SK-N-MC (cell line): ENCODE measurements at places on chromosomes 1 and 21.

DNA sequence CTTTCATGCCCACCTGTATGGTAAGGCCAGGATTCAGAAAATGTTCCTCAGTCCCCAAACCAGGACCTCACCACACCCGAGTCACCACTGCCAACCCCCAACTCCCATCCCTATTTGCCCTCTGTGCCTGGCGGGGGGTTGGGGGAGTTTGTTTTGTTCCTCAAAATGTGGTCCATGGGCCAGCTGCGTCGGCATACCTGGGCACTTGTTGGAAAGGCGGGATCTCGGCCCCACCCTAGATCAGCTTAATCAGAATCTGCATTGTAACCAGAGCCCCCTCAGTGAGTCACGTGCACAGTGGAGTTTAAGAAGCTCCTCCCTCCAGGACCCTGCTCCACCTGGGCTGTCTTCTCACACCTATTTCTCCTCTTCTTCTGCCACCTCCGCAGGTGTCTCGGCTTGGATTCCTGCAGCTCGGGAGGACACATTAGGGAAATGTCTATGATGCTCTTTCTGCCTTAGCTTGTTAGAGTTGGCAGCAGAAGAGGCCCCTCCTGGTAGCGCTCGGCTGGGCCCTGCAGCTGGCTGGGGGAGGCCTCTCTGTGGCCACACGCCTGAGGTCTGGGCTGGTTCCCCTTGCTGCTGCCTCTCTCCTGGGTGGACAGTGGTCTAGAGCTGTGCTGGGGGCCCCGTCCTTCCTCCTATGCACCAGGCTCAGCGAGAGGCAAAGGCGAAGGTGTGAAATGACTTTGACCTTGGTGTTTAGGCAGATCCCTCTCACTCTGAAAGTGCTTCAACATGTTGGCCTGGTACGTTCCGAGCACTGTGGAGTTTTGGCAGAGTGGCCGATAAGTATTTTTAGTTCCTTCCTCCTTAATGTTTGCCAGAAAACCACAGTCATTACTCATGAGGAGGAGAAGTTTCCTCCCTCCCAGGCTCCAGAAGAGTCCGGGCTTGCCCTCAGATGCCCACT is 41.8 kb upstream of the CAMTA1 start:
- DNase-seq = no peak

DNA sequence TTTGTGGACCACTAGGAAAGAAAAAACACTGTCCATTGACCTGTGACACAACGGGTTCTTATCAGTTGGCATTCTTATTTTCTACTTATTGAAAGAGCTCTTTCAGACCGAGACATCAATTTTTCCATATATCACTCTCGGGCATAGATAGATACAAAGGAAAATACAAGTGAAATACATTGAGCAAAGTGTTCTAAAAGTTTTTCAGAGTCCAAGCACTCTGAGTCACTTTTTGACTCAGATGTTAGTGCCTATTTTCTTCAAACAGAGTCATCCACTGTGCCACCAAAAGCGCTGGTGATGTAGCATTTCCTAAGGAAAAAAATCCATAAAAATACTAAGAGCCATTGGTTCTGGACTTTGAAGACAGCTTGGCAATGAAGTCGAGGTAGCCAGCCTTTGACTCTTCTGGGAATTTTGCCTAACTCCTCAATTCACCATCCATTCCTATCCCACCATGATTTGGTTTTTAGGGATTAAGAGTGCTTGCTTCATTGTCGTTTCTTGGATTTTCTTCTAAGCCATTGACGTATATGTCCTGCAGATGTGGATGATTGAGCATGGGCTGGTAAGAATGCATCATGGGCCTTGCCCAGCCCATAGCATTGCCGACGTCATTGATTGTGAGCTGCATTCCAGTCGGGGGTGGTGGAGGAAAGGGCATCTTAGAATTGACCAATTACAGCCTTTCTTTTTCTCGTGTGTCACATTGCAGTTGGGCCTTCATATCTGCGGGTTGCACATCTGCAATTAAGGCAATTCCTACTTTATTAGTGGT is 10.6 kb downstream of the GALNT2 start:
- no peak for DNase-seq

DNA sequence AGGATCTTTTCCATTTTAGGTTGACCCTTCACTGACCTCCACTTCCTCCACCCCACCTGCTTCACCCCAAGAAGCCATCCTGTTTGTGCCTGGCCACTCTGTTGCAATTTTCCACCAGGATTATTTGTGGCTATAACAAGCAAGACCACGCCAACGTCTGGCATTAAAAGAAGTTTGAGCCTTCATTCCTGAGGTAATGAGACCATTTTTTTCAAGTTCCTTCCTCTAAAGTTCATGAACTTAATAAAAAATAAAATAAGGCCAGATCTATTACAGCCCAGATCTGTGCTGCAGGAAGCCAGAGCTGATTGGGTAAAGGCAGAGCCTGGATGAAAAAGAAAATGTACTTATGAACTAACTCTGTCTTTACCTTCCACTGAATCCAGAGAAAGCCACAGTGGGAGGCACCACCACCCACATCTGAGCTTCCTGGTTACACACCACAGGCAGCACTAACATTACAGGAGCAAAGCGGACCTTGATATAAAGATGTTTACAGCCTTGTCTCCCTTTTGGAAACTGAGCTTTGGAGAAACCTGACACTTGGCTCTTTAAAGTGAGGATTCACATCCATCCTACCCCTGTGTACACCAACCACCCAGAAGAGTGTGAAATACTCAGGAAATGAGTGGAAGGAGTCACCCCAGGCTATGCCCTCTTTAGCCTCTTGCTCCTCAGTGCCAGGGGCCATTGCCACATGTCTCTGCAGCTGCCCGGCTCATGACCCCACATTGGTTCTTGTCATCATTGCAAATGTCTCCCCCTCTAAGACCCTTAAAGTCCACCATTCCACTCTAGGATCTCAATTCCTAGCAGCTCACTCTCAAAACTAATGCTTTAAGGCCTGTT is 293.6 kb downstream of the PLPP3 start:
- DNase-seq = no peak

DNA sequence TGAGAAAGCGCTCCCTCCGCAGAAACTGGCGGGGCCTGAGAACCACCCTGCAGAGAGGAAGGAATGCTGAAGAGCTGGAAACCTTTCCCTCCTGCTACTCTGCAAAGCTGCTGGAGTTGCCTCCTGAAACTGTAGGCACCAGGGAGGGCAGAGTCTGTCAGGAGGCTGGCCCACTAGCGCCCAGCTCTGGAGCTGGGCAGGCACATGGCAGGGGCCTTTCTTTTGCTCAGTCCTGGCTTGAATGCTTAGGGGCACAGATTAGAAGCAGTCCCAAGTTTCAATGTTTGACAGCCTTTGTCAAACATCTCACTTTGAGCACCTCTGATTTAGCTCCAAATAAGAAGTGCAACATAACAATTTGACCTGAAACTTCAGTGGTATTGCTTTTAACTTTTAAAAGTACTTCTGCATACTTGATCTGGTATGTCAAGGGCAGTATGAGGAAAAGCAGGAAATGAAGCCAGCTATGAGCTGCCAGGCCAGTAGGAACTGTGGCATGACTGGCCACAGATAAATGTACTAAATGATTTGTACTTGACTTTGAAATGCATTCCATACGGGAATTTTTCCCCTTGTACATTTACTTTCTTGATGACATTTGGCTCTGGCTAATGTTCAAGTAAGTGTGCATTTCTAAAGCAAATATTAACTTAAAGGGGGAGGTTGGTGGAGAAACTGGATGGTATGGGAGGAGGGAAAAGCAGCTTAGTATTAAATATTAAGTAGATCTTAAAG is 7.2 kb downstream of the C1orf116 start:
- no peak for DNase-seq

DNA sequence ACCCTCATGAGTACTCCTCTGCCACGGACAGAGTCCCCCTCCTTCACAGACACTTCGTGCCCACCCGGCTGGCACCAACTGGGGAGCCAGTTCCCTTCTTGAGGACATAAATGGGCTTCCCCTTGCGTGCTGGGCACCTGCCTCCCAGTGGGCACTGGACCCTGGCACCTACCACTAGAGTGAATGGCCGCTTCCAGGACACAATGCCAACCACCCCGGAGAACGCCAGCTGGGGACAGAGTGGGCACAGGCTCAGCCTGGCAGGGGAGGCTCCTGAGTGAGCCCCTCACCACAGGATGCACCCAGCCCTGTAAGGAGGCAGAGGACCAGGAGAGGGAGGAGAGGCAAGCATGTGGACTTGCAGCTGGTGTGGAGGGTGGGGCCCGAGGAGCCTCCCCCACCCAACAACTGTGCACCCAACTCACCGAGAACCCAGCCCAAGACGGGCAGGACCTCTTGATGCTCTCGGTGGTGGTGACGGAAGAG is 1.0 kb downstream of the ENTREP3 start:
- DNase-seq = no peak

DNA sequence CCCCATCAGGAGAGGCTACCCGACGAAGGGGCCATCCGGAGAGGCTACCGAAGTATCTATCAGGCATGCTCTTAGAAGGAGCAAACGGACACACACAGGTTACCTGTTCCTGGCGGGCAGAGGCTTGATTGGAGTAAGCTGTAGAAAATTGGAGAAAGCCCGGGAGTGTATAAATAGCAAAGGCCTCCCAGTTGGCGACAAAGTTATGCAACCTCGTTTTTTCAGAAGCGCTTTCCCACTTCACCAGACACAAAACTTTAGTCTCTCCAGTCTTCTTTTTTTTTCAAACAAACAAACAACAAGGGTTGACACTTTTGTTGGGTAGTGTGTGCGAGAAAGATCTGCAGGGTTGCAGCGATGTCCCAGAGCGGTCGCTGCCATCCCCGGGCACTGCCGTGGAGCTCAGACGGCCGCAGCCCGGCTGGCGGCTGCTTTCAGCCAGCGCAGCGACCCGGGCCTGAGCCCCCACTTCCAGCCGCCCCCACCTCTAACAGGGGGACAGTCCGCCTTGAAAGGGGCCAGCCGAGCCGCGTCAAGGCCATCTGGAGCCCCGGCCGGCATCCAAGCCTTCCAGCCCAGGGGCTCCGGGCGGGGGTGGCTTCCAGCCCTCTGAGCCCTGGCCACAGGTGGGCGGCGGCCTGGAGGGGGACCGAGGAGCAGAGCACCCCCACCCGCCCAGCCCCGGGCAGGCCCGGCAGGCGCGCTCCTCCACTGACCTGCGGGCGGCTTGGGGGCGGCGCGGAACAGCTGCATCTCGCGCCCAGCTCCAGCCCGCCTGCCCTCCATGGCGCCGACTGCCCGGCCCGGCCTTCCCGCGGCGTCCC is 616 bp downstream of the MCOLN3 start:
- no peak for DNase-seq

- no peak for DNase-seq
Measured at GRCh38 chr1:20493309-20493708, 7.3 kb upstream of the CAMK2N1 start.

DNA sequence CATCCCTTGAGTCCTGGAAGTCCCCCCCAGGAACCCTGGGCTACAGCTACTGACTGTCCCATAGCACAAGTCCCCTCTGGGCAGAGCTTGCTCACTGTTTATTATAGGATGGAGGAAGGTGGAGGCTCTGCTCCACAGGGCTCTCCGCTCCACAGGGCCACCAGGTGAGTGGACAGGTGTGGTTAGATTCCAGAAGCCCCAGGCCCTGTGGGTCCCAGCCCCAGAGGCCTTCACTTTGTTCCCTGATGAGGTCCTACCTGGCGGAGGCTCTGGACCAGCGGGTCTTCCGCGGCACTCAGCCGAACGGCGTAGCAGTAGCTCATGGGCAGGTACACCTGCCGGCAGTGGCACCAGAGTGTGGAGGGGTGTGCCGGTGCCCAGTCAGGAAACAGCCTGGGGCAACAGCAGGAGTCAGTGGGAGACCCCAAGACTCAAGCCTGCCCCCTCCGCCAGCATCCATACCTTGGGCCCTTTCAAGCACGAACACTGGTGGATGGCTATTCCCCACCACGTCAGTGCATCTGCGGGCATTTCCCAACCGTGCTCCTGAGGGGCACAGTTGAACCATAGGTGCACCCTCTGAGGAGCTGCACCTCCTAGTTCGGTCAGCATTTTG is 12.3 kb downstream of the LSS start:
- DNase-seq = no peak

DNA sequence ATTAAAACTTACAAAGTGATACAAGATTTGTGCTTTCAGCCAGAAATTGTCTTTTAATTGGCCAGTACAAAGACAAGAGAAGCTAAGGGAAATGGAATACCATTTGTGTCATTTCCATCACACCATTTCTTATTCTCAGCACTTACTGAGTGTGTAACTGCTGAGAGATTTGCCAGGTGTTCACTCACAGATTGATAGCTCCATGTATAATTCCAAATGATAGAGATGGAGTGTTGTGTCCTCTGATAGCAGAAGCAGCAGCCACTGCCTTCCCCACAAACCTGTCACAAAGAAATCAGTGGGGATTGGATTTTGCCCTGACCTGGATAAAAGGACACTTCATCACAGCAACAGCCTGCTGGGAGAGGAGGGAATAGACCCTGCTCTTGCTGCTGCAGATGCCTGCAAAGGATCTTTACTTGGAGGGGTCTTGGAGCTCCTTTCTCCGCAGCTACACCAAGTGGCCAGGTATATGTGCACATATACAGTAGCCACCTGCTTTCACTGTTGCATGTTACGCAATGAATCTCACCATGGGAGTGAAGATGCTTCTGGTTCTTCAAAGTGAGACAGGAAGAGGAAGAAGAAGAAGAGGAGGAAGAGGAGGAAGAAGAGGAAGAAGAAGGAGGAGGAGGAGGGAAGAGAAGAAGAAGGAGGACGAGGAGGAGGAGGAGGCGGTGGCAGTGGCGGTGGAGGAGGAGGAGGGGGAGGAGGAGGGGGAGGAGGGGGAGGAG is 78.7 kb upstream of the KCNJ15 start:
- no peak for DNase-seq

DNA sequence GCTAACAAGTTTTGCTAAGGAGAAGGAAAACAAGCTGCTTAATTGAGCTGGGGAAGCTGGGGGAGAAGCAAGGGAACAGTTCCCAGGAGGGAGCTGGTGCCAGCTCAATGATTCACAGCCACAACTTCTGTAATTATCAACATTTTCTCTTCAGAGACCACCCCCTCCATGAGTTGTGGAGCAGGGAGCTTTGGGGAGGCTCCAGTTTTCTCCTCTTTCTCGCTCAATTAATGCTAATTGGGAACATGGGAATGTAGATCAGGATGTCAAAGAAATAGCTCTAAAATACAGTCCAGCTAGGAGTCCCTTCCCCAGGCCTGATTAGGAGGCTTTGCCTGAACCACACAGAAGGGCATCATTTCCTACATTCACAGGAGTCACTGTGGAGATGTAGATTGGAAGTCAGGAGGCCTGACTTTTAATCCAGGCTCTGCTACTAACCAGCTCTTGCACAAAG is 12.1 kb upstream of the MNDA start:
- no peak for DNase-seq

- no peak for DNase-seq
Measured at GRCh38 chr1:8359617-8360481, 41.9 kb downstream of the SLC45A1 start.

GRCh38 chr1:912740-913301 is 10.9 kb upstream of the SAMD11 start:
- no peak for DNase-seq

DNA sequence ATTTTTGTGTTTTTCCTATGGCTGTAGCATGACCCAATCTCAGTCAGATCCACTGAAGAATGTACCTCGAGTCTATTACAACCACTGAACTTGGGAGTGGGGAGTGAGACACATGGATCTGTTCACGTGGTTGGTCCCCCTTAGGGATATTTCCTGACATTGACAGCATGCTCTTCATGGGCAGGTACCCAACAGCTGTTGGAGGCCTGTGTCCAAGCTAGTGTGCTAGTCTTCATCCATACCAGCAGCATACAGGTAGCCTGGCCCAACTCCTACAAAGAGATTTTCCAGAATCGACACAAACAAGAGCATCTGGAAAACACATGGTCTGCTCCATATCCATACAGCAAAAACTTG is 34.2 kb upstream of the HSD3B1 start:
- no peak for DNase-seq
